Omental fat pad (tissue), 4 donors: ENCODE measurements at places on chromosomes 6 and 20.

DNA sequence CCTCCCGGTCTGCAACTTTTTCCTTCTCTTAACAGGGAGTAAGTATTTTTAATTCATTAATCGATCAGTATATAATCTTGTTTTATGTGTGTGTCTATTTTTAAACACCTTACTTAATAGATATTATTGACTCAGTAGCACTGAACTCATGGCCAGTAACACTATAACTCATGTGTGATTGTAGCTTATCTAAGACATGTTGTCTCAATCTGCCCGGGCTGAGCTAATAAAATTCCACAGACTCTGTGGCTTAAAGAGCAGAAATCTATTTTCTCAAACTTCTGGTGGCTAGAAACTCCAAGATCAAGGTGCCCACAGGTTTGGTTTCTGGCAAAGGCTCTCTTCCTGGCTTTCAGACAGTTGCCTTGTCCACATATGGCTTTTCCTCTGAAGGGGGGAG is 68.8 kb upstream of the TNFAIP3 start:
- DNase-seq: no peak

DNA sequence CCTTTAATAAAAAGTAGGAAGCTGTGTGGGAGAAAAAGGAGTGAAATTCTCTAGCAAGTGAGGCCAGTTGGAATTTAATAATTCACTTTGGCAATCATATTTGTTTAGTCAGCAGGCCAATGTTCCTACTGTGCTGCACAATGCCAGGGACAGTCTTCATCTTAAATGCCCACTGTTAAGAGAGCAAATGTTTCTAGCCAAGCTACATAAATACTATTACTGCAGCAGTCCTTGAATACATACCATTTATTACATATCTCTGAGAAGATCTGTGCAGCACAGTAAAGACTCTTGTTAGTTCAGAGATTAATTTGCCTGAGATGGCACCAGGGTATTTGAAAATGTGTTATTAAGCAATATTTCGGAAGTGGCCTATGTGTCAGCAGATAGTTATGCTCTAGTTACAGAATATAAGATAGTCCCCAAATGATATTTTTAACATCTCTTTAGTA is 105.4 kb downstream of the OGFRL1 start:
- DNase-seq: no peak

DNA sequence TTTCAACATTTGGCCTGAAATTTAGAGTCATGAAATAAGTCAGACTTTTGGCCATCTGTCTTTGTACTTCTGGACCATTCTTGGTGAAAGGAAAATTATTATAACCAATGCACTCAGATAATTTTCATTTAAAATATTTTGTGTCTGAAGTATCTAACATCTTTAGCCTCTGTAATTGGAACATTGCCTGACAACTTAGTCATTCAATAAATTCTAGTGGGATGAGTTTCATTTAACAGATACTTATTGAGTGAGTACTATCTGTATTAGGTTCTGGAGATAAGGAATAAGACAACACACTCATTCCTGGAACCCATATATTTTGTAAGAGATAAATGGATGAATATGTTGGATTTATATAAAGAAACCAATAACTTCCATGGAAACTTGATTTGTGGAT is 536.0 kb downstream of the BCKDHB start:
- no peak for DNase-seq

GRCh38 chr6:73803562-73804241 is 107.7 kb downstream of the CD109 start:
- DNase-seq: no peak

GRCh38 chr20:25378884-25379733 is 11.5 kb downstream of the ABHD12 start:
- DNase-seq: no peak

DNA sequence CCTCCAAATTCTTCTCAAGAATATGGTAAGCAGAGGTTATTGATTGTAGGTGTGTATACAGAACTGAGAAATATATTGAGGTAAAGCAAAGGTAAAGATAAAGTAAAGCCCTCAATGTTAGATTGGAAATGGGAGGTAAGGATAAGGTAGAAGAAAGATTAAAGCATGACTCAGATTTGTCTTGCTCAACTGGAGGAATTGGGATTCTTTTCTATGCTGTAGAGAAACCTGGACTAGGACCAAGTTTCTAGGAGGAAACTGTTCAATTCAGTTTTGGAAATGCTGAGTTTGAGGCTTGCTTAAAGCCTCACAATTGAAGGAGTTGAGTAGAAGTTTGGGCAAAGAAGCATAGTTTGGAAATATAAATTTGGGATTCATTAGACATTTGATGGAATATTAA is 634.0 kb upstream of the PTCHD4 start:
- DNase-seq: no peak

DNA sequence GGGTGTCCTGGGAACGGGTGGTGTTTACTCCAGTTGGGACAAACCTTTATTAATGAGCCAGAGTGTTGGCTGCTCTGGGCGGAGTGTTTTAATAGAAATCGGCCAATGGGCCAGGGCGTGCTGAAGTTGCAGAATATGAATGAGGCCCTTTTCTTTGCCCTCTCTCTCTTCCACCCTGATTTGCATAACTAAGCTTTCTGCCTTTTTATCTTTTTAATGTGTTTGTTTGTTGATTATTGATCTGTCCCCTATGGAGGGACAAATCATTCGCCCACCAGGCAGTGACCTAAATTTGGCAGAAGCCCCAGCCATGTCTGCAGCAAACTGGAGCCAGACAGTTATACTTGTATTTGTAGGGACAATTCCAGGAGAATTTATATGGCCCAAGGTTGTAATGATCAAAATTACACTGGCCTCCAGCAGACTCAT is 420.9 kb downstream of the PREX1 start:
- DNase-seq: no peak

DNA sequence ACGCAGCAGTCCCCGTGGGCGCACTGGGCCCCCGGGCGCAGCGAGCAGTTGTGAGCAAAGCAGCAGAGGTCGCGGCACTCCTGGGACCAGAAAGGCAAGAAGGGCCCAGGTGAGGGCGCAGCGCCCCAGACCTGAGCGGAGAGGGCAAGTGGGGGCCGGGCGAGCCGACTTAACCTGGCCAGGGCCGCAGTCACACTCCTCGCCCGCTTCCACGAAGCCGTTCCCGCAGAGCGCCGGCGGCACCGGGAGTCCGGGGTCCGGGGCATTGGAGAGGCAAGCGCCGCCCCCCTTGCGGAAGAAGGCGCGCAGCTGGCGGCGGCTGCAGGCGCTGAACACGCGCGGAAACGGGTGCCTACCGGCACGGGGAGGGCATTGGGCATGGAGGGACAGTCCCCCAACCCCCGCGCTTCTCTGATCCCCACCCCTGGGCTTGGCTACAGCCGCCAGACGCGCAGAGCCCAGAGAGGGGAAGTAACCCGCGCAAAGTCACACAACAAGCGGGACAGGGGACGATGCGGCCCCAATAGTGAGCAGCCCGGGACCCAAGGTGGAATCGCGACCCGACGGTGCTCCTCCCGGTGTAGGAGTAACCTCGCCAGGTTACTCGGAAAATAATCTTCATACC is 9.2 kb downstream of the ADAM33 start:
- no peak for DNase-seq

DNA sequence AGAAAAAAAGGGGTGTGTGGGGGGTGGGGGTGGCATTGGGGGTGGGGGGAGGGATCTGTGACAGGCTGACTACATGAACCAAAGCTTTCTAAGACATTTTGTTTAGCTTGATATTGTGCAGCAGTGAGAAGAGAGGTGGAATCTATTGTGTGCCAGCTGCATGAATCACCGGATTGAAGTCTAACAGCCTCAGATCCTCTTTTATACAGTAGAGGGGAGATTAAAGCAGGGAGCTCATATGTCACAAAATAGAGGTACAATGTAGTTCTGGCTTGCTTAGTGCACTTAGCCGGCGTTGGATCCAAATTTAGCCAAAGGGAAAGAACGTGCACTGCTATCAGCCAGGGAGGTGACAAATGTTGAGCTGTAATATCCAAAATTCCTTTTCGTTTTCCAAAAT is 404.2 kb upstream of the CITED2 start:
- DNase-seq: no peak

DNA sequence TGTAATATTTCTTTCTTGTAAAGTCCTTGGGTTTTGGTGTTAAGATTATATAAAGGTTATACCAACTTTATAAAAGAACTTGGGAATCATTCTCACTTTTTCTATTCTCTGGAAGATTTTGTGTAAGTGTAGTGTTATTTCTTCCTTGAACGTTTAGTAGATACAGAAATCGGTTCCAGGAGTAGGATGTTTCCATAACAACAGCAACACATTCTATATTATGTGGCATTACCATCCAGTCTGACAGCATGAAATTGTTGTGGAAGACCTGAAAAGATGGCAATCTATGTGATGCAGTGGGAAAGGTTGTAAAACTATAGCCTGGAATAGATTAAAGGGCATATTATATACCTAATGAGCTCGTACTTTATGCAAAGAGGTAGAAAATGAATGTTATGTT is 13.8 kb downstream of the ECT2L start:
- DNase-seq: no peak

DNA sequence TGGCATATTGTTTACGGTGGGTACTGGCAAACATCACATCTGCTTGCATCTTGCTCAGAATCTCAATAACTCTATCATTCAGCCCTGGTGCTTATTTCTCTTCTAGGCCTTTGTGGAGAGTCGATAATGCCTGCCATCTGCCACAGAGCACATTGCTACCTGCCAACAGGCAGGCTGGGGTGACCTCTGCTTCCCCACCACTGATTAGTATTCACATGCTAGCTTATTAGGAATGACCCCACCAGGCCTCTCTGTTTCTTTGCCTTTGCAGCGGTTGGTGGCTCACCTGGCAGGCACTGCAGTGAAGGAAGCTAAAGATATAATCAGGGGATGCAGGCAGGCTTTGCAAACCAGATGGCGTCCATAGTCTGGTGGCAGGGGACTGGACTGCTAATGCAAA is 154.5 kb downstream of the MMS22L start:
- DNase-seq: no peak

DNA sequence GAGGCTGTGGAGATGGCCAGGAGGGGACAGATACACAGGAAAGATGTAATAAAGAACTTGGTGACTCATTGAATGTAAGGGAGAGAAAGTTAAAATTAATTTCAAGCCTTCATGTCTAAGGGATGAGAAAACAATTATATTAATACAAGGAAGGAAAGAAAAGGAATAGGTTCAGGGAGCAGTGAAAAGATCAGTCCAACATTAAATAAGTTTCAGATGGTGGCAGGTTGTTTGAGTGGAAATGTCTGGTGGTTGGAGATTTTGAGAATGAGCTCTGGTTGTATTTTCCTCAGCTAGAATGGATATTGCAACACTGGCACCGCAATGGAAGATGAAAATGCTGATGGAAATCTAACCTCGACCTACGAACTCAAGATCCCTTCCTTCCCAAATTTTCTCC is 304.3 kb downstream of the COL12A1 start:
- no peak for DNase-seq

GRCh38 chr6:32108094-32108627 is 977 bp downstream of the TNXB start:
- DNase-seq: no peak

- no peak for DNase-seq
Observed at GRCh38 chr6:125637207-125637606, 112.2 kb upstream of the HEY2 start.

DNA sequence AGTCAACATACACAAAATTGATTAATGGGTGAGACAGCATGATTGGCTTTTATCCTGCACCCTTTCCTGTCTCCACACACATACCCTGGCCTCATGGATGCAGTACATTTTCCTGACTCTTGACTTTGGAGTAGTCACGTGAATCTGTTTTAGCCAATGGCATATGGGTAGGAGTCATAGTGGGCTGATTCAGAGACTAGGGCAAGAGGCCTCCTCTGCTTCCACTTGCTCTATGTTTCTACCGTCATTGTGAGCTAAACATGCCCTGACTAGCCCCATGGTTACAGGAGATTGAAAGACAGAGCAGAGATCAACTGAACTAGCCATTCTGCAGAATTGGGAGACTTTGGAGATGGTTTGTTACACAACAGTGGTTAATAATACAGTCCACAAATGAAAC is 850.0 kb downstream of the DHX35 start:
- no peak for DNase-seq

- DNase-seq: no peak
Observed at GRCh38 chr6:141364232-141364631, 768.5 kb upstream of the GJE1 start.

GRCh38 chr20:49388744-49389143 is 93.7 kb downstream of the KCNB1 start:
- no peak for DNase-seq

DNA sequence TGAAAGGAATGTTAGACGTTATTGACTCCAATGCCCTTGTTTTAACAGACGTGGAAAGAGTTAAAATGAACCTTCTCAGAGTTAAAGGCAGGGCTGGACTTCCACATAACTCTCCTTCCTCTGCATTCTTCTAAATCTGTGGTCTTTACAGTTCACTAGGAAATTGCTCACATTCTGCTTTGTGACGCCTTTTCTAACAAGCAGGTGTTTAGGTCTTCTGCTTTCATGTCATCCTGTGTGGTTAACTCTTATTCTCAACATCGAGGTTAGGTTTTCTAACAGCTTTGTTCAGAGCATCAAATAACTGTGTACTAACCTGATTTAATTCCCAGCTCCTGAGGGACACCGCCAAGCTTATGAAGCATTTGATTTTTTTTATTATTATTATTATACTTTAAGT is 81.3 kb upstream of the NT5E start:
- no peak for DNase-seq

GRCh38 chr6:161727083-161727833 is 453.4 kb upstream of the AGPAT4 start:
- DNase-seq: no peak

- DNase-seq: no peak
Observed at GRCh38 chr6:155117256-155117655, 122.1 kb downstream of the TIAM2 start.

GRCh38 chr6:33344701-33345697 is 27.5 kb upstream of the ZBTB22 start:
- no peak for DNase-seq

GRCh38 chr6:80186082-80186481 is 79.6 kb downstream of the BCKDHB start:
- DNase-seq: no peak

GRCh38 chr20:53926428-53927028 is 143.9 kb downstream of the BCAS1 start:
- DNase-seq: no peak

DNA sequence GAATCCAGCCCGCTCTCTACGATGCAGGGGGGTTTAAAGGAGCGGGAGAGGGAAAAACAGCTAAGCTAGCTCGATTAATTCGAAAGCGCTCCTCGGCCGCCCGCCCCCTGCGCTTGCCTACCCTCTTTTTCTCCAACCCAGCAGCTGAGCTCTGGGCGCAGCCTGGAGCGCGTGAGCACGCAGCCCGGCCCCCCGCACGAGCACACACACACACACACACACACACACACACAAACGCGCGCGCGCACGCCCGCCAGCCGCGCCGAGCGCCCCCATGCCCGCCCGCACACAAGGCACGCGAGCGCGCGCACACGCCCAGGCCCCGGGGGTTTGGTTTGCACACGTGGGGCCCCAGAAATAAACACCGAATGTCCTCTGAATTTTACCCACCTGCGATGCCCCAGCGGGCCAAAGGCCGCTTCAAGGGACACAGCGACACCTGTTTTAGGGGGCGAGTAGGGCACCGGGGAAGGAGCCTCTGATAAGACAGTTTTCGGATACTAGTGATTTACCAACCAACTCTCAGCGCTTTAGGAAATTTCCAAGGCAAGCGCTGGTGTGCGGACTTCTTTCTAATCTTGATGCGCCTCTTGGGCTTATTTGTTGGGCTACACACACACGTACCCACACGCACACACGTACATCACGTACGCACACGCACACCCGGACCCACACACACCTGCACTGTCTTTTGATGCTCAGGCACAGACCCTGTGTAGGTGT is 802 bp upstream of the NRN1 start:
- no peak for DNase-seq

- DNase-seq: no peak
Observed at GRCh38 chr6:156998794-156999330, 221.7 kb downstream of the ARID1B start.

GRCh38 chr20:3168079-3168828 is 5.1 kb downstream of the LZTS3 start:
- DNase-seq: no peak
